ENCODE measurements at places on chromosomes 6 and 20.
A peak's percentile ranks its signal among the peaks of the same experiment; 100 is the strongest.

GRCh38 chr20:4369798-4370124 lies 351.9 kb upstream of the PRND start:
- no peak for DNase-seq

GRCh38 chr20:49344975-49345374 lies 67.1 kb upstream of the ZNFX1 start:
- no peak for DNase-seq

DNA sequence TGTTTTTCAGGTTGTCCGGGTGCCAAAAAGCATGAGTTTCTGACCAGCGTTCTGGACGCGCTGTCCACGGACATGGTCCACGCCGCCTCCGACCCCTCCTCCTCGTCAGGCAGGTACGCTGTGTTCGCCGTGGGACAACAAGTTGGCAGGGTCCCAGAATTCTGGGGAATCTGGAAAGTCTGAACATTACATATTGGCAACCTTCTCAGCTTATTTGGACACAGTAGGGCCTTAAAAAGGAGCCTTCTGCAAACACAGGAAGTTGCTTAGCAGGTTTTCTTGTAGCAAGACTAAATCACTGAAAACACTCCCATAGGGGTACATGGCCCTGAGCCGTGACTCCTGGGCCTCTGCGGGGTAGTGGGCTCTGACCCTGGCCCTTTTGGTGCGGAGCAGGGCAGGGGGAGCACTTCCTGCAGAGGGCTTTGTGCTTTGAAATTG lies 209.7 kb downstream of the SMOC2 start:
- no peak for DNase-seq

DNA sequence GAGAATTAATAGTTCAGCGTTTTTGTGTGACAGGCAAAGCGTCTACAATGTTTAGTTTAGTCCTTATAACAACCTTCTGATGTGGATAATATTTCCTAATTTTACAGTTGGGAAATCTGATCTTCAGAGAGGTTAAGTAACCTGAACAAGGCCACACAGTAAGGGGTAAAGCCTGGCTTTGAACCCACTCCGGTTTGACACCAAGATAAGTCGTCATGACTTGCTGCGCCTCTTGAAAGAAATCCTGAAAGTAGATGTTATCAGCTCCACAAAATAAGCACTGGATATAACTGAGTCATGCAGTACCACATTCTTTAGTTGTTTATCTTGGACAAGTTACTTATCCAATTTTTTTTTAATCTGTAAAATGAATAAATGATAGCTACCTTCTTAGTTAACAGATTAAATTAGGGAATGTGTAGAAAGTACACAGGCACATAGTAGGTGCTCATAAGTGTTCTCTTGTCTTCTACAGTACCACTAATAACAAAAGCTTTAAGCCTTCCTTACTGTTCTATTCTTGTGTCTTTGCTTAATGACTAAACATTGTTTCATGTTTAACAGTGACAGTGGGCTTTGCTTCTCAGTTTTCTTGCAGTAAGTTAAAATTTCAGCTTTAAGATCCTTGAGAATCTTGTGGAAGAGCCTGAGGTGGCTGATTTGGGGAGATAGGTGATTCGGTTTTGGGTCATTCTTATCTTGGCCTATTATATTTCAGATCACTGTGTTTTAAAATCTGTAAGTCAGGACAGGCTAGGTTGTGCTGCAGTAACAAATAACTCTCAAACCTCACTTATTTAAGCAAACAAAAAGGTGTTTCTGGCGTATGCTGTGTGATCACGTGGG lies 2.1 kb downstream of the HIVEP1 start:
- no peak for DNase-seq

DNA sequence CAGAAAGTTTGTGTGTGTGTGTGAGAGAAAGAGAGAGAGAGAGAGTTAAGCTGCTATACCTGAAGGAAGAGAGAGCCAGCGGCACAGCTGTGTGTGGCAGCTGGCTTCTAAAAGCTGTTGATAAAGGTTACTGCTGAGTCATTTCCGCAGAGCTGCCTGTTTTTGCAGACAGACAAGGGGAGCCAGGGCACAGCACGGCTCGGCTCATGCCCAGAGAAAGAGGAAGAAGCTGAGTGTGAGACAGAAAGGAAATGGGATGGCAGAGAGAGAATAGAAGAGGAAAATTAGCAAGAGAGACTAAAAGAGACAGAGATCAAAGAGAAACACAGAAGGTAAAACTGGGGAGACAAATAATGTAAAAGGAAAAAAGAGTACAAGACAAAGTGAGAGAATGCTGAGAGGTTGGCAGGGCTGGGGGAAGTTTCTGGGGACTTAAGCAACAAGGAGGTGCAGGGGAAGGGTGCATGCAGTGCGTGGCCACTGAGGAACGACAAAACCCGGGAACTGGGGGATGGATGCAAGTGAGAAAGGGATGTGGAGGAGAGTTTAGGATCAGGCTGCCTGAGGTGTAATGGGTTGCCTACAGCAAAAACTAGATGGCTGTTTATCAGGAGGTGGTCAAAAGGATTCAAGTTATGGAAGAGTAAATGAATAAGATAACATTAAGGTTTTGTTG lies 22.7 kb downstream of the HLA-A start:
- DNase-seq: no peak

- no peak for DNase-seq
These were observed 42.3 kb downstream of the NINL start for GRCh38 chr20:25543068-25543467.

DNA sequence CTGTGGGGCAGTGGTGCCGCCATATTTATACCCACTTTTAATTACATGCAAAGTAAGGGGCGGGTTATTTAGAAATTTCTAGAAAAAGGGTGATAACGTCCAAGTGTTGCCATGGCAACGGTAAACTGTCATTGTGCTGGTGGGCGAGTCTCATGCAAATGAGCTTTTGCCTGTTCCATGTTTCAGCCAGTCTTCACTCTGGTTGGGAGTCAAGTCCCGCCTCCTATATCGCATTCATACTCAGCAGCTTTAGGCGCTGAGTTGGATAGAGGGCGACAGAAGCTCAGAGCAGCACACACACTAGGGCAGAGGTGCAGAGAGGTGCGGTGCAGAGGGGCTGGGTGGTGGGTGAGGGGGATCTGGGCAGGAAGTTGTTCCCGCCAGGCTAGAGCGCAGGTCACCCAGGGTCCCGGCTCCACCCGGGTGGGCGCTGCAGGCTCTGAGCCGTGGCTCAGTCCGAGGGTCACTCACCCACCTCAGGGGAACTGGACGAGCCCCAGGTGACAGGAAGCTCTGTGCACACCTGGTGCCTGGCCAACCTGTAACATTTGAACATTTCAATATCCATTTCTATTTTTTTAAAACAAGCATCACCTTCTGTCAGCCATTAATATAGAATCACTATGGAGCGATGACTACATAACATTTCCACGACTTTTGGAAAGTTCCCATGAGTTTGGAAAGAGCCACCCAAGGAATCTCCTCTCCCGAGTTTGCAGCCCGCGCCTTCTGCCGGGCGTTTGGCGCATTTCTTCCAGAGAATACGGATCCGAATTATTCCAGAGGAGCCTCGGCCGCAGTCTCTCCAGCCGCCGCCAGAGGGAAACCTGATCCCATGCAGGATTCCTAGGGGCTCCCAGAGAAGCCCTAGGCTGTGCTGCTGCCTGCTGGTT lies 89.1 kb upstream of the PHACTR3 start:
- peak; percentile 49 for DNase-seq

- no peak for DNase-seq
These were observed 23.9 kb downstream of the FAM50B start for GRCh38 chr6:3873051-3873450.

DNA sequence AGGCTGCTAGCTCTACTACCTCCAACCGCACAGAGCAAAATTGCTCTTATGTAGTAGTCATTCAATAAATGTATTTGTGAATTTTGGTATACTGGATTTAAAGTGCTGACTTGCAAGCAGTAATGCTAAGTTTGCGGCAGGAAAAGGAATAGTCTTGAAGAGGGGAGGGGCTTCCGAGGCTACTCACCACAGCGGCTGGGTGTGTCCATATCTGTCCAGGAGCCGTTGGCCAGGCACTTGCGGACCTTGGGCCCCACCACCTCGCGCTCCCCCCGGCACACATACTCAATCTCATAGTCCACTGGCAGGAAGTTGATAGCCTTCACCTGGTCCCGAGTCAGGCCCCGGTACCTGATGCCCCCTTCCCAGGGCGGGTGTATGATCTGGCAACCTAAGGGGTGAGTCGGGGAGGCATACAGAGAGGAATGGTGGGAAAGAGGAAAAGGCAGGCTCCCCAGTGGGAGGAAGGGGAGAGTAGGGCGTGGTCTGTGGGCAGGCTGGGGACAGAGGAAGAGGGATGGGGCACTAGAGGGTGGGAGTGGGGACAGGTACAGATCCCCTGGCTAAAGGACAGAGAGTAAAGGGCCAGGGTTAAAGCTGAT lies 1.7 kb downstream of the GABBR1 start:
- no peak for DNase-seq

DNA sequence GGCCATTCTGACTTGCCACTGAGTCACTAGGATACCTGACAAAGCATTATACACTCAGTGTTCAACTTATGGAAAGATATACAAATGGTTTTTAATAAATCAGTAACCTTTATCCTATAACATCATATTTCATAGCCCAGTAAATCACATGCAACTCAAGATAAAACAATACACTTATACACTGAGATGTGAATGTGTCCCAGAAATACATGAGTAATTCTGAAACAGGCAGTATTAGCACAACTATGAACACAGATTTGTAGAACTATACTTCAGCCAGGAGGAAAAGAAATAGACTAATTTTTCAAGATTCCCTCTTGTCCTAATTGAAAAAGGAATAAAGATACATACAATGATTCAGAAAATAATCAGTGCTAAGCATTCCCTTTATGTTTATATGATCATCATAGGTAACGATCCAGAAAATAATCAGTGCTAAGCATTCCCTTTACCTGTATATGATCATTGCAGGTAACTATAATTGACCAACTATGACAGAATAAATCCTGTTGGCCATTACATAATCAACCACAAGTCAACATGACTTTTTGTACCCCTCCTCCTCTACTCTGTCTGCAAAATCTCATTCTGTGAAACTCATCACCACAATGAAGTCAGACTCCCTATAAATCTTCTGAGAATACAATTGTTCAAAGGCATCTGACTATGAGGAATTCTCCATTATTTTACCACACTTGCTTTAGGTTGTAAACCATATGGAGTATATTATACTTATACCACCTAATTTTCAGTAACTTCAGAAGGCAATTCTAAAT lies 30.3 kb downstream of the HACE1 start:
- no peak for DNase-seq

GRCh38 chr6:167393731-167394130 lies 68.8 kb downstream of the TTLL2 start:
- no peak for DNase-seq

DNA sequence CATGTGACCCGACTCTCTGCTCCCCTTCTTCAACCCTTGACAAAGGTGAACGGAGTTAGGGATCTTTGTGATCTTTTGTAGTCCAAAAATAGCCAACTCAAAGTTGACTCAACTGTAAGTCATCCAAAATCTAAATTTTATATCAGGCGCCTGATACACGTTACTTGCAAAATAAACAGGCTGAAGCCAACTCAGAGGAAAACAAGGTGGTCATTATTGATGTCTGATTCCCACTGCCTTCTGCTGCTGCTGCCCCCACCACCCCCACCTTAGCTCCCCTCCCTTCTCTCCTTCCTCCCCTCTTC lies 13.2 kb upstream of the RNF8 start:
- no peak for DNase-seq

GRCh38 chr6:4374216-4374615 lies 238.8 kb upstream of the ECI2 start:
- DNase-seq: no peak

DNA sequence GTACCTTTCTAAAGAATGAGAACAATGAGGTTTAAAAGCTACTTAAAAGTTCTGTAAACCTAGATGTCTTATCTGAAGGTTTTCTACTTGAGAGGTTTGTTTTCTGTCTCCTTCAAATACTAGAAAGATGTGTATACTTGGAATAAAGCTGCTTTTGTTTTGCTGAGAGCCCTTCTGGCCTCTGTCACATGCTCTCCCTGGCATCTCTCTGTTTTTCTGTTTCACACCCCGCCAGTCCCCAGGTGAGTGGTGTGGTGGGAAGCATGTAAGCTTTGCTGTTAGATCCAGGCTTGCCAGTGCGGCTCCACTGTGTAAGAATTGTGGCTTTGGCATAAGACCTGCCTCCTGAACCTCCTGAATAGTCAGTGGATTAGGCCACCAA lies 56.8 kb downstream of the SNX9 start:
- no peak for DNase-seq

DNA sequence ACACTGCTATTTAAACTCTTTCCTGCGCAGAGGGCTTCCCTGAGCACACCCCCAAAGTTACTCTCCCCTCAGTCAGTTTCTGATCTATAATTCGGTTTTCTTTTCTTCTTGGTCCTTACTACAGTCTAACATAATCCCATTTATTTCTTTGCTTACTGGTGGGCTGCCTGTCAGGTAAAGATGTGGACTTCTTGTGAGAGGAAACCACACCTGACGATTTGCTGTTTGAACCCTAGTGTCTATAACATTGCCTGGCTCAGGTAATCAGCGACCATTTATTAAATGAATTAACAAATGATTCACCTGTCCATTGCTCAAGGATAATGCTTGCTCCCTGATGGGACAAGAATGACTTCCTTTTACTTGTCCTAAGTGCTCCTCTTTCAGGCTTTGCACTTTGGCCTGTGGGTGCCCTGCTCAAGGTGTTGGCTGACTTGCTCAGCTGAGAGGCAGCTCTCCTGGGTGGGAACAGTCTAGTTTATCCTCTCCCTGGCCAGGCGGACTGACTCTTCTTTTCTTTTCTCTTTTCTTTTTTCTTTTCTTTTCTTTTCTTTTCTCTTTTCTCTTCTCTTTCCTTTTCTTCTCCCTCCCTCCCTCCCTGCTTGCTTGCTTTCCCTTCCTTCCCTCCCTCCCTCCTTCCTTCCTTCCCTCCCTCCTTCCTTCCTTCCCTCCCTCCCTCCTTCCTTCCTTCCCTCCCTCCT lies 233.1 kb downstream of the BCAS1 start:
- DNase-seq: no peak

GRCh38 chr20:59571551-59572314 lies 32.6 kb upstream of the PHACTR3 start:
- no peak for DNase-seq

DNA sequence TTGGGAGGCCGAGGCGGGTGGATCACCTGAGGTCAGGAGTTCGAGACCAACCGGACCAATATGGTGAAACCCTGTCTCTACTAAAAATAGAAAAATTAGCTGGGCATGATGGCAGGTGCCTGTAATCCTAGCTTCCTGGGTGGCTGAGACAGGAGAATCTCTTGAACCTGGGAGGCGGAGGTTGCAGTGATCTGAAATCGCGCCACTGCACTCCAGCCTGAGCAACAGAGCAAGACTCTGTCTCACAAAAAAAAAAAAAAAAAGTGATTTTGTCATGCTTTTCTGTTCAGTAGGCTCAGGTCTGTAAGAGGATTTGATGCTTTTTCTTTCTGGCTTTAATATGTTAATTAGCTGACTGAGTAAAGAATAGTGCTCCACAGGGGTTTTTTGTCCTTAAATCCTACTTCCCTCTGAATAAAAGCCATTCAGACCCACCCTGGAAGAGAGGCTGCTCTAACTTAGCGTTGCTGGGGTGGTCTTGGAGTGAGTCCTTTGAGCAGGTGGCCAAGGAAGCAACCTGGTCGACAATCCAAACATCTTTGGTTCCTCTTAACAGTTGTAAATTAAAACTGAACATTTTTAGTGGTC lies 19.0 kb downstream of the MCM8 start:
- DNase-seq: no peak

All from NCI-H187 (cell line).